ENCODE measurements at places on chromosomes 5 and 9. TPM values are rescaled to one million over a fixed set of nuclear protein-coding genes. Genes with fewer than 3 reads are reported as not detected.

RASEF gene
- total RNA-seq, result 1.4 TPM

GFPT2 gene
- total RNA-seq, result 37.3 TPM

SH2D3C gene
- total RNA-seq, result 1.4 TPM

GCNT4 gene
- total RNA-seq, result 2.5 TPM

DNAH5 gene
- total RNA-seq, result 2.5 TPM

IL9 gene
- total RNA-seq, result not detected

RANBP3L gene
- not detected for total RNA-seq

- no peak overlapping the region for H3K27ac ChIP-seq
- H3K36me3 ChIP-seq, result no peaks in the 10 kb centered on the region
- H3K27me3 ChIP-seq, result no peaks in the 10 kb centered on the region
- DNase-seq, result no peak
- H3K4me3 ChIP-seq, result no peak overlapping the region
Observed at GRCh38 chr5:107460789-107461188, 209.9 kb downstream of the EFNA5 start.

DNA sequence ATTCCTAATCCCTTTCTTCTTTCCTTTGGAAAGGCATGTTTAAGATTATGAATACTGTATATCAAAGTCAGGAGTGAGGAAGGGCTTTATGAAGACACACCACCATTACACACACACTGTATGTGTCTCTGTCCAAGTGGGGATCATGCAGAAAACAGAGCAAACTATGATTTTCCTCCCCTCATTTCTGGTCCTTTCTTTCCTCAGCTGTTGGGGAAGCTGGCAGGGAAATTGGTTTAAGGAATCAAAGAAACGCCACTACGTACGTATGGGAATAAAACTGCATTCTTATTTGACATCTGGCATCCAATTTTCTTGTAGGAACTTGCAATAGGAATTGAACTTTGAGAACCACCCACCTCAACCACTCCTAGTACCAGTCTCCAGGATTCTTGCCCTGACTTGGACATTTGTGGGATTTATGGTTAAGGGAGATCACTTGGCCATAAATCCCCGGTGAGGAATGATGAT, 125.8 kb downstream of the PDE4D start:
- H3K4me1 ChIP-seq, result peaks cover 3% of the 10 kb centered on the region
- H3K36me3 ChIP-seq, result no peaks in the 10 kb centered on the region
- peaks cover 36% of the 10 kb centered on the region for H3K27me3 ChIP-seq

- DNase-seq, result peak; percentile 78
- H3K27me3 ChIP-seq, result peaks cover 42% of the 10 kb centered on the region
- no peaks in the 10 kb centered on the region for H3K4me1 ChIP-seq
- H3K27ac ChIP-seq, result peak overlapping the region; percentile 88
Observed at GRCh38 chr9:97983589-97984187, 547 bp downstream of the ANP32B start.

DNA sequence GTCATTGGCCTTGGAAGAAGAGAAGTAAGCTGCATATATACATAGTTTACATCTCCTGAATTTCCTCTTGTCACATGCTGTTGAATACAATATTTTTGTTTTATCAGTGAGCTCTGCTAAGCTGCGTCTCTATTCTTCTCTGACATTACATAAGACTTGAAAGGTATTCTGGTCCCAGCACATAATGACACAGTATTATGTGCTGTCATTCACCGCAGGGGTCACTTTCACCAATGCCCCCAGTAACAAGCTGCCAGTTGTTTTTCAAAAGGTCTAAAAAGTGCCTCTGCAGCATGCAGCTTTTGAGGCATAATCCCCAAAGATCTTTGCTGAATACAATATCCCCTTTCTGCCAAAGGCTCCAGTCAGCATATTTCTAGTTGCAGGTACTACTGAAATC, 349.0 kb upstream of the FAM174A start:
- no peaks in the 10 kb centered on the region for H3K36me3 ChIP-seq
- no peak overlapping the region for H3K27ac ChIP-seq
- H3K27me3 ChIP-seq, result no peaks in the 10 kb centered on the region
- no peak overlapping the region for H3K4me3 ChIP-seq
- peak; percentile 49 for DNase-seq

GRCh38 chr5:44862808-44863207, 54.1 kb downstream of the MRPS30 start:
- no peak for DNase-seq
- H3K27ac ChIP-seq, result no peak overlapping the region
- H3K27me3 ChIP-seq, result no peaks in the 10 kb centered on the region
- H3K4me3 ChIP-seq, result no peak overlapping the region

DNA sequence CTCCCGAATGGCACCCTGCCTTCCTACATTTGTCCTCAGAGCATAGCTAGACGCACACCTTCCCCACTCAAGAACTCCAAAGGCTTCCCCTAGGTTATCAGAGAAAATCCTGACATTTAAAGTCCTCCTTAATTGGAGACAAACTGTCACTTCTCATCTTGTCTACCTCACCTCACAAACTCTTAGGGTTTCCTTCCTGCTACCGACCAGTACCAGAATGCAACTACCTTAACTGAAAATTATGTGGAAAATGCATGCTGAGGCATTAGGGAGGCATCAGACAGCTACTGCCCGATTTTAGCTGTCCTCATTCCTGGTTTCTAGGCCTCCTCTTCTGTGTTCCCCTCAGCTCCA, 17.9 kb upstream of the TNIP1 start:
- no peak overlapping the region for H3K27ac ChIP-seq
- no peaks in the 10 kb centered on the region for H3K27me3 ChIP-seq
- H3K4me3 ChIP-seq, result no peak overlapping the region
- no peak for DNase-seq

GRCh38 chr9:37730839-37731238, 22.8 kb upstream of the TRMT10B start:
- no peaks in the 10 kb centered on the region for H3K27me3 ChIP-seq
- H3K4me3 ChIP-seq, result no peak overlapping the region
- H3K4me1 ChIP-seq, result peaks cover 4% of the 10 kb centered on the region
- DNase-seq, result no peak

DNA sequence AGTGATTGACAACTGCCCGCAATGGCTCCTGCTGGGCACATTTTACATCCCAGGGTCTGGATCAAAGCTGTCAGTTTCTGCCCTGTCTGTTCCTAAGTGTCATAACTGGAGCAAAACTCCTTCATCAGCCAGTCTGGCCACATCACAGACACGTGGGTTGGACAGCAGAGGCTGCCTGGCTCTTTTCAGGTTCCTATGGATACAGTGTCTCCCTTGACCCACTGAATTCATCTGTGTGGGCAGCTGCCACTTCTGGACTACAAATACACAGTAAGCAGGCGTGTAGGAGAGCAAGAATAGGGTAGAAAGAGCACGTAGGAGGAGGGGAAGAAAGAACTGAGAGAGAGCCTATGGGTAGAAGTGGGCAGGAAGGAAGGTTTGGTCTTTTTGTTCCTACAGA, 238.0 kb downstream of the ENC1 start:
- peaks cover 41% of the 10 kb centered on the region for H3K27me3 ChIP-seq
- H3K27ac ChIP-seq, result peak overlapping the region; percentile 58
- no peaks in the 10 kb centered on the region for H3K36me3 ChIP-seq
- H3K4me3 ChIP-seq, result no peak overlapping the region

DNA sequence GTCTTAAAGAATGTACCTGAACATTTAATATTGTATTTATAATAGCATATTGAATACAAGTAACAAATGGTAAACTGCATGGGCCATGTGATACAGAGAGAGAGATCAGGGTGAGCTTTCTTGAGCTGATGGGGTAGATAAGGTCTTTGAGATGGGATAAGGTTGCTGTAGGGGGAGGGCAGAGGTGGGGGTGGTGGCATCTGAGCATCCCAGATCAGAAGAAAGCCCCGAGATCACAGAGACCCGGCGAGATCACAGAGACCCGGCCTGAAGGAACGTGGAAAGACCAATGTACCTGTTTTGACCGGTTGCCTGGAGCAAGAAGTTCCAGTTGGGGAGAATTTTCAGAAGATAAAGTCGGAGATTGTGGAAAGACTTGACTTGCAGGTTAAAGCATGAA, 6.6 kb downstream of the SMARCA2 start:
- peaks cover 35% of the 10 kb centered on the region for H3K27me3 ChIP-seq
- no peak overlapping the region for H3K4me3 ChIP-seq
- no peak overlapping the region for H3K27ac ChIP-seq
- peaks cover 2% of the 10 kb centered on the region for H3K4me1 ChIP-seq
- no peak for DNase-seq
- H3K36me3 ChIP-seq, result no peaks in the 10 kb centered on the region

GRCh38 chr9:81183761-81184160, 505.6 kb downstream of the TLE1 start:
- H3K4me3 ChIP-seq, result no peak overlapping the region
- DNase-seq, result no peak
- H3K36me3 ChIP-seq, result no peaks in the 10 kb centered on the region
- no peak overlapping the region for H3K27ac ChIP-seq

DNA sequence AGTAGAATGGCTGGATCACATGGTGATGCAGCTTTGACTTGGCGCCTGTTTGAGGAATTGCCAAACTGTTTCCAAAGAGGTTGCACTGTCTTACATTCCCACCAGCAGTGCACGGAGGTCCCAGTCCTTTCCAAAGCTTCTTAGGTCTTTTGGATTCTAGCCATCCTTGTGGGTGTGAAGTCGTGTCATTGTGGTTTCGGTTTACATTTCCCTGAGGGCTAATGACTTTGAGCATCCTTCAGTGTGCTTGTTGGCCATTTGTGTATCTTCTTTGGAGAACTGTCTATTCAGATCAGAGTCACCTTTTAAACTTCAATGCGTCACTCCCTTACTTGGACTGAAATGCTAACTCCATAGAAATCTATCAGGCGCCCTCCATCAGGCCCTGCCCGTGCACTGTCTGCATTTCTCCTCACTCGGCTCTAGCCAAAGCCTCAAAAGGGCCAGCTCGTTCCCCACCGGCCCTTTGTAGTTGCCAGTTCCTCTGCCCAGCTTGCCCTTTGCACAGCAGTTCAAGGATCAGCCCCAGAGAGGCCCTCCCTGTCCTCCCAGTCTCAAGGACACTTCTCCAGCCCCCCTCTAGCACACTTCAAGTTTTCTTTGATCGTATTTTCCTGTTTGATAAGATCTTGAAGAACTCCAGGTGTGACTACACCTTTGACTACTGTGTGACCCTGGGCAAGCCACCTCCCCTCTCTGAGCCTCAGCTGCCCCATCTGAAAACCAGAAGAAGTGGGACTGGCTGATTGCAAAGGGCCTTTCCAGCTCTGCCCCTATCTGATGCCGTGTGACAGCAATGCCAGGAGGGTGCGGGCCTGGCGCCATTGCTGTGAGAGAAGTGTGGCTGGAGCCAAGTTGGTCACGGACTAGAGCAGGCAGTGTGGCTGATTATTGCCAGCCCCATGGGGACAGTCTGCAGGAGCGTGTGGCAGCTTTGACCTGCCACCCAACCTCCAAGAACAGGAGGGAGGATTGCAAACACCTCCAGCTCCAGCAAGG, 5.6 kb downstream of the HRH2 start:
- H3K27me3 ChIP-seq, result peaks cover 12% of the 10 kb centered on the region
- no peak overlapping the region for H3K27ac ChIP-seq
- H3K4me3 ChIP-seq, result no peak overlapping the region
- no peak for DNase-seq
- H3K4me1 ChIP-seq, result no peaks in the 10 kb centered on the region

- H3K4me1 ChIP-seq, result peaks cover 17% of the 10 kb centered on the region
- H3K27ac ChIP-seq, result no peak overlapping the region
- H3K27me3 ChIP-seq, result peaks cover 7% of the 10 kb centered on the region
- H3K36me3 ChIP-seq, result no peaks in the 10 kb centered on the region
Observed at GRCh38 chr5:133818031-133818431, 150.4 kb downstream of the C5orf15 start.

DNA sequence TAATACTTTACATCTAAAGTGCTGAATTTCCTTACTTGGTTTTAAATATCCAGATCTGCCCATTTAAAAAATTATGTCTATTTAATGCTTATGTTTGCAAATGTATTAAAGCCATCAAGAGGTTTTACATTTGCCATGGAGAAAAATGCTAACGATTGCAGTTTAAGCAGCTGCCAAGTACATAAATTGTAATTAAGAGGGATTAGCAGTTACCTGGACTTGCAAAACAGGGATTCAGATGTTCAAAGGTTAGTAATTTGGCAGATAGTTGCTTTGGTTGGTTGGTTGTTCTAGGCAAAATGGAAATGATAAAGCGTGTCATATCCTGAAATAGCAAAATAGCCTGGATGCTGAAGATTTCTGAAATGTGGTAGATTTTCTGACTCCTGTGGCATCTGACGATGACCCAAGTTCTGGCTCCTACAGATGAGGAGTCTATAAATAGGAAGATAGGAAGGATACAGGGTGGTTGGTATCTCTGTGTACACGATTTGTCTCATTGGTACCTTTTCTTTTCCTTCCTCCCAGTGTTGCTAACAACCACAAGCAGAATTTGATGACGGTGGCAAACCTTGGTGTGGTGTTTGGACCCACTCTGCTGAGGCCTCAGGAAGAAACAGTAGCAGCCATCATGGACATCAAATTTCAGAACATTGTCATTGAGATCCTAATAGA, 282.9 kb downstream of the NR3C1 start:
- no peak overlapping the region for H3K4me3 ChIP-seq
- no peak for DNase-seq
- H3K4me1 ChIP-seq, result peaks cover 8% of the 10 kb centered on the region
- no peaks in the 10 kb centered on the region for H3K36me3 ChIP-seq
- H3K27ac ChIP-seq, result no peak overlapping the region

GRCh38 chr5:140246378-140247122, 56.4 kb downstream of the PFDN1 start:
- no peaks in the 10 kb centered on the region for H3K27me3 ChIP-seq
- DNase-seq, result no peak
- no peak overlapping the region for H3K27ac ChIP-seq
- no peak overlapping the region for H3K4me3 ChIP-seq
- no peaks in the 10 kb centered on the region for H3K4me1 ChIP-seq
- peaks cover 41% of the 10 kb centered on the region for H3K36me3 ChIP-seq

- H3K4me1 ChIP-seq, result no peaks in the 10 kb centered on the region
- DNase-seq, result no peak
- no peaks in the 10 kb centered on the region for H3K27me3 ChIP-seq
Observed at GRCh38 chr9:82183181-82183860, 194.7 kb downstream of the SPATA31D1 start.

DNA sequence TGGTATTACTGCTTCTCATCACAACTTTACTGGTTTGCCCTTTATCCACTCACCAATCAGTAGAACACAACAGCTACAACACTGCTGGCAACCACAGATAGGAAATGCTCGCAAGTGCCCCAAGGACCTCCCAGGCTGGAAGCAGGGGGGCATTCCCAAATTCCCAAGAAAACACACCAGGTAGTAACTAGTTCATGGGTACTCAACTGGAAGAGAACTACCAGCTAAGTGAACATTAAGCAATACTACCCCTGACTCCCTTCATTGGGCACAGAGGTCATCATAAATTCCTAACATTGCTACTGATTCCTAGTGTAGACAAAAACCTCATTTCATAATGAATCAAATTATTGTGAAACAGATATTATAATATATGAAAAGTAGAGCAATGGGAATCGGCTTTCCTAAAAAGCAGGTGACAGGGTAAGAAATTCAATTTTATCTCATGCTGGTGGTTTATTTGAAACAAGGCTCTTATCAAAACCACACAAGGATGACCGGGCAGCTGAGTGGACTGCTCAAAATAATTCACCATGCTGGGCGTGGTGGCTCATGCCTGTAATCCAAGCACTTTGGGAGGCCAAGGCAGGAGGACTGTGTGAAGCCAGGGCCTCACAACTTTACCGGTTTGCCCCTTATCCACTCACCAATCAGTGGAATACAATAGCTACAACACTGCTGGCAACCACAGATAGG, 81.6 kb downstream of the TLE1 start:
- no peak for DNase-seq
- peaks cover 86% of the 10 kb centered on the region for H3K36me3 ChIP-seq
- H3K27me3 ChIP-seq, result no peaks in the 10 kb centered on the region
- no peak overlapping the region for H3K27ac ChIP-seq
